ENCODE measurements at places on chromosomes 4 and X. TPM values are rescaled to one million over a fixed set of nuclear protein-coding genes. Genes with fewer than 3 reads are reported as not detected.
A peak's percentile ranks its signal among the peaks of the same experiment; 100 is the strongest.

DNA sequence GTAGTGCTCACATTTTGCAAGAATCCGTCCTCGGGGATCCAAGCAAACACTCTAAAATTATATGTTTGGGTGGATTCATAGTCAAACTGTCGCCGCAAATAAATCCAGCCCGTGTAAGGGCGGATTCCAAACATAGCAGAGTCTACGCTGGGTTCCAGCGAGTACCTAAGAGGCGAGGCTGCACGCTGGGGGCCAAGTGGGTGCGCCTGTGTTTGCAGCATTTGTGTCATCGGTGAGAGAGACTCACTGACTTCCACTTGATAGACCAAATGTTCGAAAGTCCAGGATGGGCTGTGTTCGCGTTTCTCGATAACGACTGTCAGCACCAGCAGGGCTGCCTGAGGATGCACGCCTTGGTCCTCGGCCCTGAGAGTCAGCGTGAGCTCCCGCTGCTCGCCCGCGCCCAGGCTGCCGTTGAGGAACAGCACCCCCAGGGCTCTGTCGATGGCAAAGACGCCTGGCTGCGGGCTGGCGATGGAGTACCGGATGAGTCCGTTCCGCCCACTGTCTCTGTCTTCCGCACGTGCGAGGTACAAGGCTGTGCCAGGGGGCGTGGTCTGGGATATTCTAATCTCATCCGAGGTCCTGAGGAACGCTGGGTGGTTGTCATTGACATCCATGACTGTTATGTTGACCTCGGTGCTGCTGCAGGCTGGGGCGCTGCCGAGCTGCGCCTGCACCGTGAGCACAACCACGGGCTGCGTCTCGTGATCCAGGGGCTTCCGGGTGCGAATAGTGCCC, 158.7 kb downstream of the DCHS2 start:
- DNase-seq = peak; percentile 53

DNA sequence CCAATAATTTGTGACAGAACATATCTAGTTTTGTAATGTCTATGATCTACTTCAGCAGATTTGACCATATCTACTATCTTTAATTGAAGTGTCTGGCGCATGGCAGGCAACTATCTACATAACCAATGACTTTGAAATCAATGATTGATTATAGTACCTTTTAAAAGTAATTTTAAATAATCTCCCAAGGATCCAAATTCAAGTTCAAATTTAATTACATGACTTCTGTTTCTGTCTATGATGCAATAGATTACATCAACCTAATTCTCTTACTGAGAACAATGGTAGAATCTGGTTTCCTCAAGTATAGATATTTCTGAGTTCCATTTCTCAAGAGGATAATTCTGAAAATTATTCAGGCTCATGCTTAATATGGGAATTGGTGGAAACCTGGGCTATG, 177.4 kb upstream of the IL15 start:
- no peak for DNase-seq

DNA sequence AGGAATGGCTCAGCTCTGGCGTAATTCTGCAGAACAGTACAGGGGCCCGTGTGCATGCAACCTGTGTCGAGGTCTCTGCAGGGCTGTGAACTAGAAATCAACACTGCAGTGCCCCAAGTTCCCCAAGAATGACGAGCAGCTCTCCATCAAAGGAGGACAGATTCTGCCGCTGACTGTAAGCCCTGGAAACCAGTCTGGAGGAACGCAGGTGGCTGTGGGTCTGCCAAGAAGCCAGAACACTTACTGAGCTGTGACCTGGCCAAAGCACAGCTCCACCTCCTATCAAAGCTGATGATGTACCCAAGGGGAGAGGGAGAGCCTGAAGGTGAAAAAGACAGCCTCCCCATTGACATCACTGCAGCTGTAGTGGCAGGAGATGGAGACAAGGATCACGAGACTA, 80.3 kb upstream of the STS start:
- no peak for DNase-seq

- DNase-seq = no peak
Measured at GRCh38 chr4:165763640-165764039, 109.4 kb upstream of the TLL1 start.

- DNase-seq = peak; percentile 7
Measured at GRCh38 chrX:68261060-68261672, 172.1 kb downstream of the OPHN1 start.

- DNase-seq = no peak
Measured at GRCh38 chr4:154731756-154732155, 12.0 kb upstream of the LRAT start.

DNA sequence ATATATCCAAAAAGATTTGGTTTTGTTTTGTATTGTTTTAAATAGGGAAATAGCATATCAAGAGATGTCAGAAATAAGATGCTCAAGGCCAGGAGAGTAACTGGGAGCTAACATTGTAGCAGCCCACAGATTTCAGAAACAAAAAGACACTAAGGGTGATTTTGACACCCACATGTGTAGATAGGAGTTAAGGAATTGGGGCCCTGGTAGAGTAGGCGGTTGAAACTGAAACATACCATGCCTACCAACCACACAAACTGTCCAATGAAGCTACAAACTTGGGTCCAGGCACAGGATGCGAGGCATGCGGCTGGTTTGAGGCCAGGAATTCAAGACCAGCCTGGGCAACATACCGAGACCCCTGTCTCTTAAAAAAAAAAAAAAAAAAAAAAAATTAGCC, 6.3 kb upstream of the HSPA4L start:
- no peak for DNase-seq

- peak; percentile 46 for DNase-seq
Measured at GRCh38 chrX:110741213-110741796, 54.3 kb downstream of the CHRDL1 start.

DNA sequence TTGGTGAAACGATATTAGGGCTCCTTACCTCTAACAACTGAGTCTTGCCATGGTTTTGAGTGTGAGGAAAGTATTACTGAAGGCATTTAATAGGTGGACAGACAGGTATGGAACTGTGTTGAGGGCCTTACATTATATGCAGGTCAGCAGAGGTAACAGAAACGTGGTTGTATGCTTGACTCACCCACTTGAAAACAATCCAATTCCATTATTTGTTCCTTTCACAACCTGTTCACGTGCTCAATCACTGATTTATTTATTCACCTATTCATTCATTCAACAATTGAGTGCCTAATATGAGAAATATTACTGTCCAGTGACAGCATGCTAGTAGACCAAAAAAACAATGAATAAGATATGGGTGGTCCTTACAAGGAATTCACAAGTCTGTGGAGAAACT, 33.3 kb upstream of the PPARGC1A start:
- DNase-seq = no peak

- DNase-seq = no peak
Measured at GRCh38 chrX:153766871-153767673, 3.0 kb downstream of the PLXNB3 start.

DNA sequence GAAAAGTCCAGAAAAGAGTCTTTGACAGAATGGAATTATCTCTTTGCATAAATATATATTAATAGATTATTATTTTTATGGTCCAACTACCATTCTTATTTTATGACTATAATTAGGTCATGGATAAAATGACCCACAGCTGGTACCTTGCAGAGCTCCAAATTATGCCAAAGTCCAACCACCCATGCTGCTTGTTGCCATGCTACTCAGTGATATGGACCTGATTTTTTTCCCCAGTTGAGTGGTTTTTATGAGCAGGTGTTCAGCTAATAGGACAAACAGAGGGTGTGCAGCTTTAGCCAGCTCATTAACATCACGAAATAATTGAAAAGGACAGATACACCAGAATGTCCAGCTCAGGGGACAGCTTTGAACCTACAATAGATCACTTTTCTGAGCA, 9.7 kb downstream of the HOPX start:
- DNase-seq = no peak

- peak; percentile 44 for DNase-seq
Measured at GRCh38 chr4:83582289-83582785, 46.4 kb downstream of the GPAT3 start.

- DNase-seq = no peak
Measured at GRCh38 chrX:153779891-153780677, 757 bp upstream of the SRPK3 start.

- DNase-seq = no peak
Measured at GRCh38 chr4:114041117-114041475, 61.6 kb upstream of the ARSJ start.

DNA sequence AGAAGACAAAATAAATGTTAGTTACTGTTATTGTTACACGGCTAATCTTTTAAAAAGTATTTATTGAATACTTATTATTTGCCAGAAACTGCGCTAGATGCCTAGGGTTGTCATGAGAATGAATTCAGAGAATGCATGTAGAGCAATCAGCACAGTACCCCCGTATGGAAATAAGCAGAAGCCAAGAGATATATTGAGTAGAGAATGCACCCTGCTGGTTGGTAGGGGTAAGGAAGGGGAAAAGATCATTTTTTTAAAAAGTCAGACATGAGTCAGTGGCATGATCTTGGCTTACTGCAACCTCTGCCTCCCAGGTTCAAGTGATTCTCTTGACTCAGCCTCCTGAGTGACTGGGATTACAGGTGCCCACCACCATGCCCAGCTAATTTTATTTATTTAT, 13.1 kb upstream of the DRP2 start:
- no peak for DNase-seq

ADGRL3 gene
- total RNA-seq = not detected

SLC7A11 gene
- 10.3 TPM for total RNA-seq

DCHS2 gene
- 0.07 TPM for total RNA-seq

SSX4B gene
- total RNA-seq = not detected

DNA sequence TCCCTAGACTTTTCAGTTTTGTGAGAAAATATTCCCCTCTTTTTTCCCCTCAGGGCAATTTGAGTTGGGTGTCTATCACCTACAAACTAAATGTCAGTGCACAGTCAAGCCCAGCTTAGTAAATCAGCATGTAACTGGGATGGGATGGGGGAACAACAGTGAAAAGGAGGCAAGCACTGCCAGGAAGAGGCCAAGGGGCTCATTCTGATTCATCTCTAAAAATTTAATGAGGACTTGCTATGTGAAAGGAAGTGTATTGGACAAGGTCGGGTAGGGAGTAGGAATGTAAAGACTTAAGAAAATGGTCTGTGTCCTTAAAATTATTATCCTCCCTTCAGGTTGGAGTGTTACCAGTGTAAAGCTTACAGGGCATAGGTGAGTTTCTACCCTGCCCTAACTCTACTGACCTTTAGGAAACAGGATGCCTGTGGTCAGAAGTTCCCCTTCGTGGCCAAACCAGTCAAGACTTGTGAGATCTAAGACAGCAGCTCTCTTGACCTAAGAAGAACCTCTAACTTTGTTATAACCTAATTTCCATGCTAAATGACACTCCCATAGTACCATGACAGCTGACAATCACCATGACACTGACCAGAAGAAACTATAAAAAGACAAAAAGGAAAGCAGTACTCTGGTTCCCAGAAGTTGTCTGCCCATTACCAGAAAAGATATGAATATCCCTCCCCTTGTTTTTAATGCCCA, 194.4 kb upstream of the LDB2 start:
- DNase-seq = peak; percentile 1

- no peak for DNase-seq
Measured at GRCh38 chr4:166491635-166492034, 618.6 kb downstream of the TLL1 start.

DNA sequence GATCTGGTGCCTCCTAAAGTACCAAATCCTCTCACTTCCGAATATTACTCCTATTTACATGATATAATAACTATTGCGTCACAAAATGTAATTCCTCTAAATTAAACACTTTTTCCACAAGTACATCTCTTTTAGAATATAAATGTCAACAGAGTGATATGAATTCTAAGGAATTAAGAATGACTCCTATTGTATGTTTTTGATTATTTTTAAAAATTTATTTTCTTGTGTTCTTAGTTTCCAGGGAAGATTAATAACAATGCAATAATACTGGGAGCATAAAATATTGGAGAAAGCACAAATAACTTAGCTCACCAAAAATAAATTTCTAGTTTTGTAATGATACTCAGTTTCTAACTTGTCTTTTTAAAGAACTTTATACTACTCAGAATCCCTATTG, 184.9 kb downstream of the PCDH18 start:
- no peak for DNase-seq
